ENCODE measurements at places on chromosomes 2 and 18.

- no peak for DNase-seq
Observed at GRCh38 chr2:88188748-88189147, 18.6 kb downstream of the THNSL2 start.

DNA sequence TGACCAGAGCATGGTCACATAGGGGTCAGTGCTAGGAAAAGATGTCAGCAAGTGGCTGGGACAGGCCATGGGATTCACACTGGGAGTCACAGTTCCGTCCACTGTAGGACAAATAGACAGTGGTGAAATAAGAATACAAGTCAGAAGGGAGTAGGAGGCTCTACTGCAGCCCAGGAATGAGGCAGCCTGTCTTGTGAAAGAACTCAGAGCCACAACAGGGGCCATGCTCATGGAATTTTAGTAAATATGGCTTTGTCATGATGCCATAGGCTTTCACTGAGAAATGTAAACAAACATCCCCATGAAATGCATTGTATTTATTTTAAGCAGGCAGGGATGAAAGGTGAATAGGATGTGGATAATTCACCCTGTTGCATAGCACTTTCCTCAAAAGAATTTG is 504.3 kb downstream of the SOX11 start:
- no peak for DNase-seq

- no peak for DNase-seq
Observed at GRCh38 chr18:9762526-9762925, 54.4 kb downstream of the RAB31 start.

GRCh38 chr2:64887565-64887964 is 101.6 kb upstream of the SLC1A4 start:
- DNase-seq: no peak

DNA sequence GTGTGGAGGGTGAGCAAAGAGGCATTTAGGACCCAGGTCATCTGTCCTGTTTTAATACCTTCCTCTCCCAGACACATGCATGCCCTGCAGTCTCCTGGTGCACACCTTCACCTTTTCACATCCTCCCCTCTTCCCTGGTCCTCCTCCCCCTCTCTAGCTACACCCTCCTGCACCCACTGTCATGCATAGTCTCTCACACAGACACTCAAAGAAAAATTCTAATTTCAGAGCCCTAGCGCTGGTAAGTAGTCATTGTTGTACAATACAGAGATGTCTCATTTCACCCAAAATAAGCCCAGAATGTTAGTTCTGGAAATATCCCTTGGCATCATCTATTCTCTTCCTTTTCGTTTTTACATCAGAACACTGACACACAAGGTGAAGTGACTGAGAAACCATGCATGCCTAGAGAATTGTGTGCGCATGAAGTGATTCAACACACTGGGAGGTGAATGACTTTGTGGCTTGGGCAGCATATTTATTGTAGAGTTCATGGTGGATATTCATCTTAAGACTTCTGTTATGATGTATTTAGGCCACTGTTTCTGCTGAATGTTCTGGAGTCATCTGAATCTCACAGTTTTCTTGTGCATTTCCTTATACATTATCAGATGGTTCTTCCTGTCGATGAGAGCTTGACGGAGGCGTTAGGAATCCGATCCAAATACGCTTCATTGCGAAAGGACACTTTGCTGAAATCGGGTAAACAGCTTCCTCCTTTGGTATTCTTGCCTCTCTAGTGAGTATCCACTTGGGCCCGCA is 69.9 kb downstream of the COA5 start:
- no peak for DNase-seq

GRCh38 chr2:149261692-149262091 is 68.7 kb upstream of the LYPD6 start:
- DNase-seq: no peak

- DNase-seq: no peak
Observed at GRCh38 chr2:216283038-216283900, 89.0 kb downstream of the MARCHF4 start.

GRCh38 chr2:232600053-232600773 is 33.2 kb upstream of the EFHD1 start:
- no peak for DNase-seq

- DNase-seq: no peak
Observed at GRCh38 chr2:107418708-107419107, 408.0 kb upstream of the RGPD4 start.
